Amniotic stem cell (primary cell): ENCODE measurements at places on chromosomes 11 and 22.

DNA sequence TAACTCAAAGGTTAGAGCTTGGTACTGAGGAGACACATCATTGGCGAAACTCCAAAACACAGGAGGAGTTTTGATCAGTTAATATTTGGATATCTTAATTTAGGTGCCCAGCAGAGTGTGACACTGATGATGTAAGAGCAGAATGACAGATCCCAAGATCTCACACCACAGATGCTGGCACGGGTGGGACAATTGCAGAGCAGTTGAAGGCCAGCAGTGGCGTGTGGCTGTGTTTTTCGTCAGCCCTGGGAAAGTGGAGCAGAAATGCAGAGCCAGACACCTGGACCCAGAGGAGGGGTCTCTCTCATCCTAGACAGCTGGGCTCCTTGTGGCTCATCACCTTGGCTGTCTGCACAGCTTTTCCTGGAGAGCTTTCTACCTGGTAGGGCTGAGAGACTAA, 59.7 kb upstream of the CTTN start:
- DNase-seq: no peak

DNA sequence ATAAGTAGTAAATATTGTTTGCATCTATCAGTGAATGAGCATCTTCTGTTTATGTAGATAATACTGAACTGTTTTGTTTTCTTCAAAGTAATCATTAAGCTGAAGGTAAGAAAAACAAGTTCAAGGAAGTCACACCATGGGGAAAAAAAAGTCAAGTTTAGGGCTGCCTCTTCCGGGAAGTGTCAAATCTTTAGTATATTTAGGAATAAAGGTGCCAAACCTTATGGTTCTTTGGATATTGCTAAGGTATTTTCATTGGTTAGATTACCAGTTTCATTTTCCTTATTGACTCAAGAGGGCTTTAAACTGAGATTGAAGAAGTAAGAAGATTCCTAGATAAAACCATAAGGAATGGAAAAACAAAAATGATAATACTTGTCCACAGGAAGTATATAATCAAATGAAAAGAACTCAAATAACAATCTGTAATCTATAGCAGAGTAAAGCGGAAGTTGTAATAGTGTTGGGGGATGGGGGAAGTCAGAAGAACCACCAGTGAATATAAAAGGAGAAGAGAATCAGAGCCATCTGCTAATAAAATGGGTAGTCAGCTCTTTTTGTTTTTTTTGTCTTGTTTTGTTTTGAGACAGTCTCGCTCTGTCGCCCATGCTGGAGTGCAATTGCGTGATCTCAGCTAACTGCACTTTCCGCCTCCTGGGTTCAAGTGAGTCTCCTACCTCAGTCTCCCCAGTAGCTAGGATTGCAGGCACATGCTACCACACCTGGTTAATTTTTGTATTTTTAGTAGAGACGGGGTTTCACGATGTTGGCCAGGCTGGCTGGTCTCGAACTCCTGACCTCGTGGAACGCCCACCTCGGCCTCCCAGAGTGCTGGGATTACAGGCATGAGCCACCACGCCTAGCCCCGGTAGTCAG, 2.3 kb downstream of the ATM start:
- no peak for DNase-seq

GRCh38 chr22:28365371-28365770, 314.3 kb downstream of the TTC28 start:
- no peak for DNase-seq

GRCh38 chr11:68006606-68007166, 2.8 kb upstream of the UNC93B1 start:
- DNase-seq: no peak

GRCh38 chr22:29716814-29717545, 2.8 kb upstream of the CABP7 start:
- no peak for DNase-seq

GRCh38 chr11:132008872-132009271, 638.5 kb downstream of the NTM start:
- DNase-seq: peak; percentile 12

DNA sequence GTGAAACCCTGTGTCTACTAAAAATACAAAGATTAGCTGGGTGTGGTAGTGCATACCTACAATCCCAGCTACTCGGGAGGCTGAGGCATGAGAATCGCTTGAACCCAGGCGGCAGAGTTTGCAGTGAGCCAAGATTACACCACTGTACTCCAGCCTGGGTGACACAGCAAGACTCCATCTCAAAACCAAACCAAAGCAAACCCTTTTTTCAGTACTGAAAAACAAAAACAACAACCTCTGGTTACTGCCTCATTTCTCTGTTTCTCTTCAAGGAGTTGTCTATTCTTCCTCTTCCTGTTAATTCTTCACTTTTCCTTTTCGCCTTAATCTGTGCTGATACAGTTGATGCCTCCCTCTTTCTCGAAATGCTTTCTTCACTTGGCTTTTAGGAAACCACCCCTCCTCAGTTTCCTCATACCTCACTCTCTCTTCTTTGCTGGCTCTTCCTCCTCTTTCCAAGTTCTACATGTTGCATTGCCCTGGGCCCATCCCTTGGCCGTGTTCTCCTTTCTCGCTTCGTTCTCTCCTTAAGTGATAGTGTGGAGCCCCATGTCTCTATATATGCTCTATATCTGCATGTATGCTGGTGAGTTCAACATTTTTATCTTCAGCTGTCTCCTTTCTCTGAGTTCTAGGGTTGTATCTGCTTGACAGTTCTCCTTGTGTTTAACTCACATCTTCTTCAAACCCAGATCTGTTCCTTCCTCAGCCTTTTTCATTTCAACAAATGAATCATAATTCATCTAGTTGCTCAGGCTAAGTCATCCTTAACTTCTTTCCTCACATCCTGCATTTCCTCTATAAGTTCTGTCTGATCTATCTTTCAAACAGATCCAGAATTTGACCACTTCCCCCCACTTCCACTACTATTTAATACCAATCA, 37.1 kb downstream of the NUCB2 start:
- no peak for DNase-seq

DNA sequence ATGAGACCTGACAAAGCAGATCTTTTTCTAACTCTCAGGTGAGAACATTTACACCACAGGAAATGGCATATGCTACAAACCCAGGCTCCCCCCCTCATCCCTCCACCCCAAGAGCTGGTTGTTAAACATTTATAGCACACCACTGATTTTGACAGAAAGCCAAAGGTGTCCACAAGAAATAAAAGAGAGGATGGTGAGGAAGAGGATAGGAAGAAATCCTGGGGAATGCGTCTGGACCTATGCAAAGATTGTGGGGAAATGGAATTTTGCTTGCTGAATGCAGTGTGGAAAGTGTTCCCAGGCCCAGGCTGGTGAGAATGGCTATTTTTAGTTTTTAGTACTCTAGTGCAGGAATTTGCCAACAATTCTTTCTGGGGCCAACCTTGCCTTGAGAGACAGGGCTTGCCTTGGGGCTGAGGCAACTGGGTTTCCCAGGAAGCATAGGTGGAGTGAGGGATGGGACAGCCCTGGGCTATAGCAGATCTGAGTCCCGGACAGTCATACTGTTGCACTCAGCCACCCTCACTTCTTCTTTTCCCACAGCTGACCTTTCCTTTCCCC, 163.9 kb downstream of the ADAMTS15 start:
- DNase-seq: no peak
